Naive thymus-derived CD4-positive, alpha-beta T cell (primary cell): ENCODE measurements at places on chromosomes 12 and 14. TPM values are rescaled to one million over a fixed set of nuclear protein-coding genes. Genes with fewer than 3 reads are reported as not detected.

DNA sequence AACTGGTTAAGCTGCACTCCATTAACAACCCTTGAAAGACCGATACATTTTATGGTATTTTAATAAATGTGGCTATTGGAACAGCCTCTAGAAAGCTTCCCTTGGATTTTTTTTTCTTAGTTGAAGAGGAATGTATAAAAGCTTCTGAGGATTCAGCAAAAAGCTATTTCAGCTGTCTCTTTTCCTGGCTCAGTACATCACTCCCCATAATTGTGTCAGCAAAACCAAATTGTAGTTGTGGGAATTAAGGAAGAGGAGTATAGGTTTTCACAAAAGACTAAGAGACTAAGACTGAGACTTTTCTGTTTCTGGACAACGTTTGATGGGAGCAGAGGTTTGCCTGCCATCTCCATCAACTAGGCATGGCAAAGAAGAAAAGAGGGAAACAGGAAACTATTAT lies 106.5 kb downstream of the C12orf50 start:
- no peak for DNase-seq

GRCh38 chr14:100818221-100818699 lies 7.7 kb upstream of the MEG3 start:
- DNase-seq: no peak

TMCC3 gene
- polyA plus RNA-seq: not detected

PRR4 gene
- polyA plus RNA-seq: 2.1 TPM

- DNase-seq: no peak
Observed at GRCh38 chr12:47785887-47786661, 13.0 kb downstream of the SLC48A1 start.
